RWPE2 (cell line): ENCODE measurements at places on chromosomes 5 and 9.

DNA sequence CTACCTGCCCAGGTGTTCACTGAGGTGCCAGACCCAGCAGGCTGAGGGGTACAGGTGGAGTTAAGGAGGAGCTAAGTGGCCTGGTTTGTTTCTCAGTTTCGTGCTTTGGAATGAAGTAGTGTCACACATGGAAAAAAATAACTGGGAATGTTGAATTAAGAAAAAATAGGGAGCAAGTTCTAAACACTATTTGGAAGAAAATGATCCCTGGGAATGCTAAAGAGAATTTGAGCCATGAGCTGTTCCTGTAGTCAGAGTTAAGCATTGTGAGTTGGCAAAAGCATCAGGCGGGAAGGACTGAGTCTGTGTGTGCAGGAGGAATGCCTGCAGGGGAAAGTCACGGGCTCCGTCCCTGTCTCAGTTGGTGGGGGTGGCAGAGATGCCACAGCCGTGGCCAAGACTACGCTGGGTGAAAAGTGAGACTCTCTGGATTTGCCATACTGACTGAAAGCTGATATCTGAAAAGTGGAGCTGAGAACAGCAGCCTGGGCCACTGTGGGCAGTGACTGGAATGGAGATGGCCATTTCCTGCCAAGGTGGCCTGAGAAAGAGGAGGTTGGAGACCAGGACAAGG is 37.0 kb downstream of the SYK start:
- H3K27me3 ChIP-seq, result no peaks in the 10 kb centered on the region
- H3K27ac ChIP-seq, result no peak overlapping the region
- H3K4me1 ChIP-seq, result no peaks in the 10 kb centered on the region
- H3K36me3 ChIP-seq, result no peaks in the 10 kb centered on the region
- no peak for DNase-seq

- H3K27ac ChIP-seq, result no peak overlapping the region
- DNase-seq, result no peak
- H3K27me3 ChIP-seq, result no peaks in the 10 kb centered on the region
Observed at GRCh38 chr5:87827539-87827938, 414.8 kb upstream of the CCNH start.

- H3K27me3 ChIP-seq, result no peaks in the 10 kb centered on the region
- no peak overlapping the region for H3K4me3 ChIP-seq
- peaks cover 12% of the 10 kb centered on the region for H3K4me1 ChIP-seq
- H3K36me3 ChIP-seq, result no peaks in the 10 kb centered on the region
- H3K27ac ChIP-seq, result no peak overlapping the region
Observed at GRCh38 chr5:158154226-158155005, 295.5 kb upstream of the CLINT1 start.

DNA sequence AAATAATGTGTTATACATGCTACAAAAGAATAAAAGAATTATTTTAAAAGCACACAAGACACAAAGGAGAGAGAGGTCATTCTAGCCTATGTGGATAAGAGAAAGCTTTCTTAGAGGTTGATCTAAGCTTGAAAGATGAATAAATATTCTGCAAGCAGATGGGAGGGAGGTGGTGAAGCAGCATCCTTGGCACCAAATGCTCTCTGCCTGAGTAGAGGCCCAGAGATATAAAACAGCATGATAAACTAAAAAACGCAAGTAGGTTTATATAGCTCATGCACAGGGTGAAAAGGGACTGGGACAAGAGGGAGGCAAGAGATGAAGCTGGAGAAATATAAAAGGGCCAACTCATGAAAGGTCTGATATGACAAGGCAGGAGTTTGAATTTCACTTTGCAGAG is 283.2 kb upstream of the POU5F2 start:
- H3K36me3 ChIP-seq, result no peaks in the 10 kb centered on the region
- H3K27ac ChIP-seq, result no peak overlapping the region
- H3K4me3 ChIP-seq, result no peak overlapping the region
- peaks cover 12% of the 10 kb centered on the region for H3K4me1 ChIP-seq

DNA sequence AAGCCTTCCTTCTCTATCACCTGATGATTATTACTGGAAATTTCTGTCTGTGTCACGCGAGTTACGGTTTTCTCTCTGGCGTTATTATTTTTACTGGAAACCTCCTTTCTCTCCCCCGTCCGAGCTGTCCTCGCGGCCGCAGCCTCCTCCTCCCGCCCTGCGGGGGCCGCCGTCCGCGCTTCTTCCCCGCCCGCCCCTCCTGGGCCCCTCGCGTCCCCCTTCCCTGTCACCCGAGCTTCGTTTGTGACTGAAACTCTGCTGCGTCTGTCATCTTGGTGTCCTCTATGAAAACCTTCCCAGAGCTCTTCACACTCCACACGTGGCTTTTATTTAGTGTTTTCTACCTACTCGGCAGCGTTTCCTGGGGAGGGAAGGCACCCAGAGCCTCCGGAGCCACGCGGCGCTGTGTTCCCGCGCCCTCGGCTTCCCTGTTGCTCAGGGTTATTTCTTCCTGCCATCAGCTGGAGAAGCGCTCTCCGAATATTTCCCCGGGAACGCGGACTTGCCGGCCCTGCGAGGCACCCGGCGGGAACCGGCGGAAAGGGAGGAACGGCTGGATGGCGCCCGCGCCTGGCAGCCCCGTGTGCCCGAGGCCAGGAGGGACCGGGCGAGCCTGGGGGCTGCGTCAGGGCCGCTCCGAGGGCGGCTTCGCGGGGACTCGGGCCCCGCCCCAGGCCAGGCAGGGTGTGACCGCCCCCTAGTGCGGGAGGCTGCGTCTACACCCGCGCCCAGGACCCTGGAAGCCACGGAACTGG is 33.9 kb downstream of the TRIP13 start:
- H3K36me3 ChIP-seq, result no peaks in the 10 kb centered on the region
- peaks cover 20% of the 10 kb centered on the region for H3K27me3 ChIP-seq
- H3K4me1 ChIP-seq, result no peaks in the 10 kb centered on the region
- DNase-seq, result no peak
- H3K4me3 ChIP-seq, result no peak overlapping the region

GRCh38 chr5:150079909-150080461 is 6.4 kb downstream of the CSF1R start:
- DNase-seq, result no peak
- H3K27ac ChIP-seq, result no peak overlapping the region
- H3K4me1 ChIP-seq, result no peaks in the 10 kb centered on the region
- peaks cover 3% of the 10 kb centered on the region for H3K27me3 ChIP-seq

GRCh38 chr5:172005708-172006320 is 624 bp downstream of the FBXW11 start:
- H3K4me1 ChIP-seq, result peaks cover 39% of the 10 kb centered on the region
- no peak for DNase-seq
- H3K36me3 ChIP-seq, result no peaks in the 10 kb centered on the region; the same call in 1 of the 2 replicates
- H3K27me3 ChIP-seq, result no peaks in the 10 kb centered on the region
- H3K4me3 ChIP-seq, result peak overlapping the region; percentile 93
- peak overlapping the region; percentile 74 for H3K27ac ChIP-seq

- H3K36me3 ChIP-seq, result peaks cover 27% of the 10 kb centered on the region
- peak overlapping the region; percentile 54 for H3K4me3 ChIP-seq
- no peak for DNase-seq
- H3K27ac ChIP-seq, result peak overlapping the region; percentile 56
- H3K27me3 ChIP-seq, result no peaks in the 10 kb centered on the region
Observed at GRCh38 chr9:5832071-5832537, 813 bp downstream of the ERMP1 start.

DNA sequence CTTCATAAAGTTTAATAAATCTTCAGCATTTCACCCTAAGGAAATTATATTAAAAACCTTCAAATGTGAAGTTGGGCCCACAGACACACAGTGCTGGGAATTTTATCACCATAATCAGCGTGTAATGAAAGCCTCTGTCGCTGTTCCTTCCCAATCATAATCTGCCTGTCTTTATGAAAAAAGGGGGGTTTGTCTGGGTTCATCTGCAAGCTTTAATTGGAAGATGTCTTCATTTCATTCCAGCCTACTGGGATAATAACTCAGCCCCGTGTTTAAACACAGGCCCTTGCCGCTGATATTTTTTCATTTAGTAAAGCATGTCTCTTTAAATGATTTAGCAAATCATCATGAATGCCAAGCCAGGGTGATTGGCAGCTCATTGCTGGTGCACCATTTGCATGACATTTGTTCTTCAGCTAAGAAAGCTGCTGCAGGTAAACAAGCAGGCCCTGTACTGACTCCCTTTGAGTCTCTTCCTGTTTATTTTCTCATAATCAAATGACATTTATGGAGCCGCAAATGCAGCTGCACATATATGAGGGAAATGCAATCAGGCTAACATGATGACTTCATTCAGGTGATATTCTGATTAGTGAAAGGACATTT is 362.9 kb upstream of the TLE4 start:
- no peak overlapping the region for H3K27ac ChIP-seq
- no peak overlapping the region for H3K4me3 ChIP-seq
- H3K27me3 ChIP-seq, result no peaks in the 10 kb centered on the region
- H3K36me3 ChIP-seq, result no peaks in the 10 kb centered on the region
- no peak for DNase-seq

GRCh38 chr5:169581580-169582227 is 1.9 kb upstream of the SPDL1 start:
- peaks cover 13% of the 10 kb centered on the region; the same call in 1 of the 2 replicates for H3K36me3 ChIP-seq
- no peak for DNase-seq
- no peak overlapping the region for H3K4me3 ChIP-seq
- H3K27me3 ChIP-seq, result no peaks in the 10 kb centered on the region
